ENCODE measurements at places on chromosomes 2 and 18. TPM values are rescaled to one million over a fixed set of nuclear protein-coding genes. Genes with fewer than 3 reads are reported as not detected.

The CPLX4 gene
- total RNA-seq, result not detected

The LIMS1 gene
- 74.3 TPM for total RNA-seq

The SPATA3 gene
- not detected for total RNA-seq

The SP140 gene
- total RNA-seq, result 0.47 TPM

The RANBP2 gene
- 48.3 TPM for total RNA-seq

The KCNG2 gene
- not detected for total RNA-seq

The CDKL4 gene
- 0.59 TPM for total RNA-seq

The SLC66A2 gene
- total RNA-seq, result 28.9 TPM

The IL1A gene
- total RNA-seq, result not detected

The PARD3B gene
- total RNA-seq, result 6.5 TPM

The ANKRD30BL gene
- not detected for total RNA-seq

The C2orf81 gene
- total RNA-seq, result 0.79 TPM

GRCh38 chr18:21081426-21081825 lies 30.2 kb downstream of the ROCK1 start:
- no peak for DNase-seq

DNA sequence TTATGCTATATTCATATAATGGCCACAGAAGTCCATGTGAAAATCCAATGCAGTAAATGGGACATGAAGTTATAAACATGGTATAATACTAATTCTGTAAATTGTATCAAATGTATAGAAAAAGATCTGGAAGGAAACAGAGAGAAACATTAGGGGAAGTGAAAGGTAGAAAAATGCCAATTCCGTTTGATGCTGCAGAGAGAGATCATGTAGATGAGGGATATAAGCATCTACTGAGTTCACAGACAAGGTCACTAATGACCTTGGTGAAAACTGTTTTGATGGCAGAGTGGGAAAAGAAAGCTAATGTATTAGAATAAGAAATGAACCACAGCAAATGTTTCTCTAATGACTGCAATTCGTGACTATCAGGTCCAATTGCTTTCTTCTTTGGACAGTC lies 56.0 kb downstream of the BARD1 start:
- no peak for DNase-seq

DNA sequence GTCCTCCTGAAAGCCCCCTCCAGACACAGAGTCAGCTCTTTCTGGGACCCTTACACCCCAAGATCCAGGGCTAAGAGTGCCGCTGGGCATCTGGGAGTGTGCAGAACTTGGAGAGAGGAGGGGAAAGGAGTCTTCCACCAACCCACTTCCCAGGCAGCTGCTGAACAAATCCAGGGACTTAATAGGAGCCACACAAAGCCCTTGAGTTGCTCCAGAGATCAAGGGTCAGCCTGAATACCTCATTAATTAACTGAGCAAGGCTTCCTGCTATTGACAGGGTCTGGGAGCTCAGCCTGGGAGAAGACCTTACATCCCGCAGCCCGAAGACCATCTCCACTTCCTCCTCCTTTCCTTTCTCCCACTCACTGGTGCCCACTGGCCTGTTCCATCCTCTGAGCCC lies 108.3 kb downstream of the CELF4 start:
- no peak for DNase-seq

DNA sequence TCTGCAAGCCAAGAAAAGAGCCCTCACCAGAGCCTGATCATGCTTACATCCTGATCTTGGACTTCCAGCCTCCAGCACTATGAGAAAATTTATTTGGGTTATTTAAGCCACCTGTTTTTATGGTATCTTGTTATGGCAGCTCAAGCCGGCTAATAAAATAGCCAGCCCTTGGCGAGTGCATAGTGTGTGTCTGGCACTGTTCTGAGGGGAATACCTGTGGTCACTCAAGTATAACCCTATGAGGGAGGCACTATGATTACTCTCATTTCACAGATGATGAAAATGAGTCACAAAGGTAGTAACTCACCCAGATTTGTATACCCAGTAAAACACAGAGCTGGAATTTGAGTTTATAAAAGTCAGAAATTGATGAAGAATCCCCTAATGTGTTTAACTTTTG lies 556.9 kb upstream of the SETBP1 start:
- no peak for DNase-seq

GRCh38 chr2:177334940-177335543 lies 57.5 kb upstream of the AGPS start:
- DNase-seq, result no peak

GRCh38 chr2:194465641-194466040 lies 1191.4 kb upstream of the SLC39A10 start:
- no peak for DNase-seq

DNA sequence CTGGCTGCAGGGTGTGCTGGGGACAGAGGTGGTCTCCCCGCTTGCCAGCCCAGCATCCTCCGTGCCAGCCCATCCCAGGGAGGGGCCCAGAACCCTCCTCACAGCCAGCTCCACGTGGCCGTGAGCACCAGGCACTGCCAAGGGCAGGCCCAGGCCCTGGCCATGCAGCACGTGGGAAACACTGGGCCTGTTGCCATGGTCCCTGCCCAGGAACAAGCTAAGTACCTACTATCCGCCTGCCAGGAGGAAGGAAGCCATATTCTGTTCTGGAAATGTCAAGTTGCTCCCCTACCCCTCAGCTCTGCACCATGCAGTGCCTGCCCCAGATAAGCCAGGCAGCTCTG lies 250.6 kb downstream of the CYP26B1 start:
- DNase-seq, result peak; percentile 83

DNA sequence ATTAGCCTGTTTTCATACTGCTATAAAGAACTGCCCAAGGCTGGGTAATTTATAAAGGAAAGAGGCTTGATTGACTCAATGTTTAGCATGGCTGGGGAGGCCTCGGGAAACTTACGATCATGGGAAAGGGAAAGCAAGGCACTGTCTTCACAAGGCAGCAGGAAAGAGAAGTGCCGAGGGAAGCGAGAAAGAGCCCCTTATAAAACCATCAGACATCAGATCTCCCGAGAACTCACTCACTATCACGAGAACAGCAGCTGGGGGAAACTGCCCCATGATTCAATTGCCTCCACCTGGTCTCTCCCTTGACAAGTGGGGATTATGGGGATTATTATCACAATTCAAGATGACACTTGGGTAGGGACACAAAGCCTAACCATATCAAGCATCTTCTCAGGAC lies 23.3 kb downstream of the RHOB start:
- no peak for DNase-seq

DNA sequence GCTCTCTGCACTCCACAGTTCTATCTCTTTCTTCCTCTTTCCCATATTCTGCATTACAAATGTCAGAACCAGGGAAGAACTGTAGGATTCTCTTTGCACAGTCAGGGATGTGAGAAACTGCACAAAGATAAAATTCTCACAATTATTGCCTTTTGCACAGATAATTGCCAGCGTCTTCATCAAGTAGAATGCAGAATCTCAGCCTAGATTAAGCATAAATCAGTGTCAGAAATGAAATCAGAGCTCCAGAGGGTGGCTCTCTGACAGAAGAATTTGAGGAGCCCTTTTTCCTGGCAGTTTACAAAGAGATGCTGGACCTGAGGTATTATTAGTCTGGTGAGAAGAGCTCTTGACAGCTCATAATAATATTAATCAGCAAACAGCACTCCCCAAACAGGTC lies 173.1 kb downstream of the PTH2R start:
- no peak for DNase-seq

- no peak for DNase-seq
These were observed 62.5 kb upstream of the LPIN2 start for GRCh38 chr18:3075491-3075890.

GRCh38 chr2:17969661-17970060 lies 91.2 kb downstream of the KCNS3 start:
- DNase-seq, result no peak

DNA sequence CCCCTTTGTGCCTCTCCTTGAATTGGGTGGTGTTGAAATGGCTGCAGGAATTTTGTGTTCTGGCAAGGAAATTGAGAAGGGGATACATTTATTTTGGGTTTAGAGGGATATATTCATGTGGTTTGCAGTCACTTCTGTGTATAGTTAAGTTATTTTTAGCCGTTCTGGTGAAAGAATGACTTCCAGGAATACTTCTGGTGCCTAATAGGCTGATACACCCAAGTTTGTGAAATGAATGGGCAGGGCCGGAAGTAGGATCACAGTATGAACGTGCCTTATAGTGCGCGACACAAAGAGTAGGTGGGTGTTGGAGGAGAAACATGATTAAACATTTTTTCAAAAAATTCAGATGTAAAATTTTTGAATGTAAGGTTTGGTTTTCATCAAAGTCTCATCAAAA lies 168.6 kb upstream of the ATP5MC3 start:
- DNase-seq, result no peak

DNA sequence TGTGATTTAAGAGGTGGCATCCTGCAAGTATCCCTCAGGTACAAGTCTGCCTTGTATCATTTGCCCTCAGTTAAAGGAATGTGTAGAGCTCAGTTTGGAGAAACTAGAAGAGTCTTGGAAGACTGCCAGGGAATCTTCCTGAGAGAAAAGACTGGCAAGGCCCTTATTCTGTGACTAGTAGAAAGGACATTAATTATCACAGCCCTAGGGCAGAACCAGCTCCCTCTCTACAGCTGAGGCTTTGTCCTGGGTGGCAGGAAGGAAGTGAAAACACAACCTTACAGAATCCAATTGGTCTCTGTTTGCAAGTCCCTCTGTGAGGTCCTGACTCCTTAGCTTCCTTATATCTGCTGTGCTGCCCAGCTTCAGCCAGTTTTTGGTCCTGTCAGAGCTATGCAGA lies 385.9 kb upstream of the CYRIA start:
- no peak for DNase-seq

- DNase-seq, result no peak
These were observed 18.9 kb upstream of the WDR33 start for GRCh38 chr2:127829845-127830246.

DNA sequence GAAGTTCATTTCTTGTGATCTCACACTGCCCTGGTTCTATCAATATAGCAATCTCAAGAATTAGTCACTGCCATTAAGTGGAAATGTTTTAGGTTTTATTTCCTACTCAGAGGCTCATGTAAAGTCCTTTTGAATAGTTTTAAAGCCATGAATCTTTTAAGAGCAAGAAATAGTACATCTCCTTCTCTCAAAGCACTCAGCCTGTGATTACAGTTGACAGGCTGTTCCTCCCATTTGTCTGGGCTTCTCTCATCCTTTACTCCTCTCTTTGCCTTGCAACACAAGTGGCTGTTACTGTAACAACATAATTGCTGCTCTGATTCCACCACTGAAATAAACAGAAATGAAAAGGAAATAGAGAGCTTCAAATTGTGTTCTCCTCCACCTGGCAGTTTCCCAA lies 18.4 kb downstream of the GRP start:
- no peak for DNase-seq

GRCh38 chr2:181780047-181780651 lies 99.8 kb upstream of the NEUROD1 start:
- DNase-seq, result no peak

DNA sequence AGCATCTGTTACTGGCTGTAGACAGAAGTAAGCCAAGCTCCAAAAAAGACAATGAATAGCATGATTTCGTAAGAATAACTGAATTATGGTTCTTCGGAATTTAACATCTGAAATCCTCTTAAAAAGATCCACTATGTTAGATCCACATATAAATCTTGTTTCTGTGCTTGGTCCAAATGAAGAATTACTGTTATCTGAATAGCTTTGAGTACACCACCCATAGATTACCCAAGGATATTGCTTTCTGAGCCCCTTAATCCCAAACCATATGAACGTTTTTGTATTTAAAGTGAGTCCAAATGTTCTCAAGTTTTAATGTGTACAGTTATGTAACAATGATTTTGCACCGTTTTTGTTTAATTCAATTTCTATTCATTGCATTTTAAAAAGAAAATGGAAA lies 124.9 kb downstream of the DSC3 start:
- DNase-seq, result no peak

- DNase-seq, result no peak
These were observed 61.0 kb upstream of the NFE2L2 start for GRCh38 chr2:177325554-177325953.

DNA sequence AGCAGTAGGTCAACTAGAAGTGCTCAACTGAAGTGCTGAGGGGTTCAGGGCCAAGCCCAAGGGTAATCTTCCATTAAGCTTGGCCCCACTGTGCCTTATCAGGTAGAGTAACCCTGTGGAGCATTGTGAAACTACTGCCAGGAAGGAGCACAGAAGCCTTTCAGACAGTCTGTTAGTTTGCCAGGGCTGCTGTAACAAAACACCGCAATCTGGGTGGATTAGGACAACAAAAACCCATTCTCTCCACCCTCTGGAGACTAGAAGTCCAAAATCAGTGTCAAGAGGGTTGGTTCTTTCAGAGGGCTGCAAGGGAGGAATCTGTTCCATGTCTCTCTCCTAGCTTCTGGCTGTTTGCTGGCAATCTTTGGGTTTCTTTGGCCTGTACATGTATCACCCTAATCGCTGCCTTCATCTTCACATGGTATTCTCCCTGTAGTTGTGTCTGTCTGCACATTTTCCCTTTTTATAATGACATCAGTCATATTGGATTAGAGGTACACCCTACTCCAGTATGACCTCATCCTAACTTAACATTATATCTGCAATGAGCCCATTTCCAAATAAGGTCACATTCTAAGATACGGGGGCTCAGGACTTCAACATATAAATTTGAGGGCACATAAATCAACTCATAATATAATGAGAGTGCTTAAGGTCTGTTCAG lies 21.2 kb downstream of the VIT start:
- DNase-seq, result no peak

GRCh38 chr18:75108579-75109318 lies 100.2 kb downstream of the PTGR3 start:
- DNase-seq, result no peak

DNA sequence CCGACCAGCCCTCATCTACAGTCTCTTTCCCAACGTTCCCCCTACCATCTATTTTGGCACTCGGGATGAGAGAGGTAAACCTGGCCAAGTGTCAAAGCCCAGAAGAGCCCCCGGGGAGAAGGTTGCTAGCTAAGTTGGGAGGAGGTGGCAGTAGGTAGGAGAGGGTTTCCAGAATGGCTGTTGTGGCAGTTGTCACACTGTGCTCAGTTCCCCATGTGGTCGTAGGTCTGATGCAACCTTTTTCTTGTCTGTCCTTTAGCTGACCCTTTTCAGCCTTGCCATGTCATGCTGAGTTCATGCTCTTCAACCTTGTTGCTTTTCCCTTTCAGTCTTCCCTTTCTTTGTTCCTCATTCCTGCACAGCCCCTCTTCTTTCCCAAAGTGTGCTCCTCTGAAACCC lies 34.5 kb downstream of the TTLL4 start:
- DNase-seq, result no peak

All from left ventricle myocardium superior (tissue), 1 donor.